Activated B cell treated with CpG ODN at 0.5 μM for 24 hours (primary cell): ENCODE measurements at places on chromosomes 11 and 22. TPM values are rescaled to one million over a fixed set of nuclear protein-coding genes. Genes with fewer than 3 reads are reported as not detected.

The SNX32 gene
- total RNA-seq, result 0.37 and 1.0 TPM in 2 replicates

The CREB3L1 gene
- total RNA-seq, result not detected in 2 replicates

The KRTAP5-1 gene
- total RNA-seq, result not detected in 2 replicates

The C11orf65 gene
- total RNA-seq, result 0.69 and 1.7 TPM in 2 replicates

The TREH gene
- total RNA-seq, result not detected in 2 replicates

The GPHA2 gene
- total RNA-seq, result 0.33 and 0.71 TPM in 2 replicates

The FZD4 gene
- total RNA-seq, result not detected in 2 replicates
